Islet precursor cell (in vitro differentiated cells): ENCODE measurements at places on chromosomes 13 and 19.

DNA sequence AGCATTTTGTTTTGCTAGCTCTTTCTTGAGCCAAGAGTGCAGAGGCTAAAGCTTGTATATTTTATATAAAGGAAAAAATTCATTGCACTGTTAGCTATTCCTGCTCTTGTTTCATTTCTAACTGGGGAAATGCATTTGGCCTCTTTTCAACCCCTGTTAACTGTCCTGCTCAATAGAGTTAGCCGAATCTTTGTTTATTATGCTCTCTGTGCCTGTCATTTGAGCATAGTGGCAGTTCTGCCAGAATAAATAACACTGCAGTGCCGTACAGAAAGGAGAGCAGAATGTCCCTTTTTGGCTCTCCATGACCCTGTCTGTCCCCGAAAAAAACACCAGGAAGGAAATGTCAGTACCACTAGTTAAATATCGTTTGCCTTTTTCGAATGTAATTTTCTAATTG lies 350.8 kb downstream of the MYO16 start:
- no peak for DNase-seq

DNA sequence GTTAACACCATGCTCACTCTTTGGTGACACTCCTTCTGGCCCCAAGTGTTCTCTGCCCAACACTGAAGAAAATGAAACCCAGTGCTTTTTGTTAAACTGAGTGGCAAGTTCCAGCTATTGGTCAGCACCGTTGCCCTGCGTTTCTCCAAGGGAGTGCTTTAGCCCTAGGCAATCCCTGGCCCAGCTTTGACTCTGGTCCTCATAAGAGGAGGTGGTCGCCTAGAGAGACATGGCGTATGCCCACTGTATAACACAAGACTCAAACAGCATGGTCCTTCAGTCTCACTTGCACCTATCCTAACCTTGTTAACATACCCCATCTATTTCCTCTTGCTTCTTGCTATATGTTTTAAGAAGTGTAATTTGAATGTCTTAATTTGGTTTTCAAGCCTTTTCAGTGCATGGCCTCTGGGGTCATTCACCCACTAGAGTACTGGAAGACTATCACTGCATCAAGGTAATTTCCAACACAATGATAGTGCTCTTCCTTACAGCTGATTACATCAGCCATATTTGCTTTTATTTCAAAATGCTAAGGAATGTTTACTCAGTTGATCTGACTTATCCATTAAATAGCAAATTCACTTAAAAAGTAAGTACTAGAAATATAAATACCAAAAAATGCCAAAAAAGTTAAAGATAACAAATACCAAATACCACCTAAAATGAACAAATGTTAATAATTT lies 190.5 kb upstream of the SOX21 start:
- no peak for DNase-seq

DNA sequence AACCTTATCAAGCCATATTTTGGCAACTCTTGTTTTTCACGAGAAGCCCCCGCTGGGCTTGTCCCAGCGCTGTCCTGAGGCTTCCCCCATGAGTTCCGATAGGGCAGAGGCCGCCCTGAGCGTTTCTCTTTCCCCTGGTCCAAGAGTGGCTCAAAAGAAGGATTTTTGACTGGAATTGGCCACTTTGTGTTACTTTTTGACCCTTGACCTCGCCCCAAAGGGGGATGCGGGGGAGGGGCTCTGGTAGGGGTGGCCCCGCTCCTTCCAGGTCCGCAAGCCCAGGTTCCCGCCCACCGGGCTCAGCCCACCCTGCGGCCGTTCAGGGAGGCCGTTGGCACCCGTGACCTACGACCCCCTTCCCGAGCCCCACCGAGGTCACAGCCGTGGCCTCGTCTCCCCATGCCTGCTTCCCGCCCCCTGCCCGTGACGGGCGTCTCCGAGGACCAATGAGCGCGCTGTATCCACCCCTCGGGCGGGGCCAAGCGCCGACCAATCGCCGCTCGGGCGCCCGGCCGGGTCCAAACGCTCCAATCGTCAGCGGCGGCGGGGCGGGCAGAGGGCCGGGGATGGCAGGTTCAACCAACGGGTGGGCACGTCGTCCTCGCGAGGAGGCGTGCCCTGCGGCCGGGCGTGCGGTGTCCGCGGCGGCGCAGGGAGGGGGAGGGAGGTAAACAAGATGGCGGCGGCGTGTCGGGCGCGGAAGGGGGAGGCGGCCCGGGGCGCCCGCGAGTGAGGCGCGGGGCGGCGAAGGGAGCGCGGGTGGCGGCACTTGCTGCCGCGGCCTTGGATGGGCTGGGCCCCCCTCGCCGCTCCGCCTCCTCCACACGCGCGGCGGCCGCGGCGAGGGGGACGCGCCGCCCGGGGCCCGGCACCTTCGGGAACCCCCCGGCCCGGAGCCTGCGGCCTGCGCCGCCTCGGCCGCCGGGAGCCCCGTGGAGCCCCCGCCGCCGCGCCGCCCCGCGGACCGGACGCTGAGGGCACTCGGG lies at the start of gene STK11:
TSS of gene STK11 (plus strand) at position 665 of the 986 bp plus-strand sequence. CDS start 1,136 bp downstream, outside the sequence.
- peak; percentile 99 for DNase-seq

DNA sequence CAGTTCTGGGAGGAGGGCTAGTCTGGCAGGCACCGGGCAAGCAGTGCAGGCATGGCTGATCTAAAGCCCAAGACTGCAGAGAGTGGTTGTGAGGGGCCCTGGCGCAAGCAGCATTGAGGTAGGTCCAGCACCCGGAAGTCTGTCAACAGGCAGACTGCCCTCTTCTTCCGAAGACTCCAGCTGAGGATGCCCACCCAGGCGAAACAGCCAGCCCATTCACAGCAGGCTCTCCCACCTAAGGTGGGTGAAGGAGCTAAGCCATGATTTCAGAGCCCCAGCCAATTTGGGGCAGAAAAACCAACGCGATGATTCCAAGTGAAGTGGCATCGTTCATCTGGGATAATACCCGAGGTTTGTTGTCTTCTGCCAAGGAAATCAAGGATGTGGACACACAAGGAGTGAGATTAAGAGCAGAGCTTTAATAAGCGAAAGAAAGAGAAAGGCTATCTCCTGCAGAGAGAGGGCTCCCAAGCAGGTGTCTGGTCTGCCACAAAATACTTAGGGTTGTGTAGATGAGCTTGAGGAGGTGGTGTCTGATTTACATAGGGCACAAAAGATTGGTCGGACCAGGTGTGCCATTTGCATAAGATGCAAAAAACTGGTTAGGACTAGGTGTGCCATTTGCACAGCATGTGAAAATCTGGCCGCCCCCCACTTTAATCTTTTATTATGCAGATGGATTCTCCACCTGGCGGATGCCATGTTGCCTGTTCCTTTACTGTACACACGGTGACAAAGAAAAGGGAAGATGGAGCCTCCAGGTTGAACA lies 22.6 kb downstream of the FAM124A start:
- DNase-seq: no peak

DNA sequence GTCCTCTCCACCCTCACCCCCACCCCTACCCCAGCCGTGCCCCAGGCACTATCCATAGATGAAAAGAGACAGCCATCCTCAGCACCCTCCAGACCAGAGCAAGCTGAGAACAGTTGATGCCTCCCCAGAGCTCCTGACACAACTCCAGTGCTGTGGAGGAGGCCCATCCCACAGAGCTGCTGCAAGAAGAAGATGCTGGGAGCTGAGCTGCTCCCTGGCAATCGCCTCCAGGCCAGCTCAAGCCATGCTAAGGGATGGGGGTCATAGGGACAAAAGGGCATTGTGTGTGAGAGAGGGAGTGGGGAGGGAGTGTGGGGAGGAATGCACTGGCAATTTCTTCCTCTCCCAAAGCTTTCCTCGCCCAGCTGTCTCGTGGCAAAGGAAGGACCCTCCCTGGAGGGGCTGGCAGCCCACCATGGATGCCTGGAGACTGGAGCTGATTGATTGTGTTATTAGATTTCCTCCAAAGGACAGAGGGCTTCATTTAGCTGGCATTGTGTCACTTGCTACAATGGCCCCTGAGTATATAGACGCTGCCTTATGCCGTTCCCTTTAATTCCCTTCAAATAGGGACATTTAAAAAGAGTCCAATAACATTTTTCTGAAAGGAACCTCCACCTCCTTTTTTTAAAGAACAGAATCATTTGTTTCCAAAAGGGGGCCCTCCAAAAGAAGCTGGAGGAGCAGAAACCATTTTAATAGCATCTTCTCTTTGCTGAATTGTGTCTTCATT lies 476.4 kb downstream of the FOXO1 start:
- DNase-seq: peak; percentile 97

DNA sequence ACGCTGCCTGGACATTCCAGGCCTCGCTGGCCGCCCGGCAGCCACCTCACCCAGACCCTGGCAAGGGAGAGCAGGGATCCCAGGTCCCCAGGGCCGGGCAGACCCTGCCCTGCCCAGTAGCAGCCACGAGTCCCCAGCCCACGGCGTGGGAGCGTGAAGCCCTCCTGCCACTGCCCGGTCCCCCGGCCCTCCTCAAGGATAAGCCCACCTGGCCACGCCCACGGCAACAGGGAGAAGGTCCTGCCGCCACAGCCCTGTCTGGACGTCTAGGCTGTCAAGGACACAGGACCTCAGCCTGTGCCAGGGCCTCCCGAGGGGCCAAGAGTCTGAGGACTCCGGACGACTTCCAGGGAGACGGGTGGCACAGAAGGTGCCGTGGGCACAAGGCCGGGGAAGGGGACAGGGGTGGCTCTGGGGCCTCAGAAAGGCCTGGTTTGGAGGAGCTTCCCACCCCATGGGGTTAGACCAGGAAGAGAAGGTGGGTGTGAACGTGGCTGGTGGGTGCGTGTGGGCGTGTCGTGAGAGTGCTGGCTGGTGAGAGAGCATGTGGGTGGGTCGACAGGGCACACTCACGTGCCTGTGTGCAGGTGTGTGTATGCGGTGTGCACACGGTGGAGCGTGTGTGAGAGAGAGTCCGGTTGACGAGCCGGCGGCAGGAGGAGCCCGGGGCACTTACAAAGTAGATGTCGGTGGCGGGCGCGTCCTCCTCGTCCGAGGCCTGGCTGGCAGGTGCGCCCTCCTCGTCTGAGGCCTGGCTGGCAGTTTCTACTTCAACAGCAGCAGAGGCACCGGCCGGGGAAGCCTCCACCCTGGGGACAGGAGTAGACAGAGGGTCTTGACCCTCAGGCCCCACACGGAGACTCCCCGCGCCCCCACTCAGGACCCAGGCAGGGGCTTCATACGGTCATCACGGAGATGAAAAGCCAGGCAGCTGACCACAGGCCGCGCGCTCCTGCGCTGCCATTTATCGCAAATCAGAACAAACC lies 11.9 kb upstream of the CACTIN start:
- DNase-seq: no peak

- no peak for DNase-seq
Observed at GRCh38 chr13:79722885-79723445, 242.0 kb downstream of the NDFIP2 start.

GRCh38 chr13:76955661-76956060 lies 7.3 kb downstream of the ACOD1 start:
- no peak for DNase-seq
